ENCODE measurements at places on chromosomes 4 and X.

DNA sequence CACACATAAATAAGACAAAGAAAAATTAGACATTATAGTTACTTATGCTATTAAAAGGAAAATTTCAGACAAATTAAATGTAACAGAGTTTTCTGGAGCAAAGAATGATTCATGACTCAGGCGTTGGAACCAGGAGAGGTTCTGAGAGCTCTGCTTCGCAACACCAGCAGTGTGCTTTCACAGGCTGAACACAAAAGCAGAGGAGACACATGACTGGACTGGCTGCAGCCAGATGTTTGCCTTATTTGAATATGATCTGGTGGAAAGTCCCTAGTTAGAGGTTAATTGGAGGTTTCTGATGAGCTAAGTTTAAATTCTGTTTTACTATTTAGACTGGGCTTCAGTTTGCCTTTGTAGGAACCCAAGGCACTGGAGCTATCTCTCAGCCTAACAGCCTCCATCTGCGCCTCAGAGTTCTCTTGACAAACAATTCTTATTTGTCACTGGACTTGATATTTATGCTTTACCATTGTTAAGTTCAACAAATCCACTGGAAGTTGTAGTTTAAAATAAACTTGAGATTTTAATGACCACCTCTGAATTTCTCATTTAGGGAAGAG is 16.2 kb downstream of the BOD1L1 start:
- DNase-seq: peak; percentile 34
- peak overlapping the region; percentile 54 for H3K4me3 ChIP-seq
- H3K27ac ChIP-seq: peak overlapping the region; percentile 75
- H3K36me3 ChIP-seq: peaks cover 51% of the 10 kb centered on the region
- H3K4me1 ChIP-seq: peaks cover 29% of the 10 kb centered on the region

DNA sequence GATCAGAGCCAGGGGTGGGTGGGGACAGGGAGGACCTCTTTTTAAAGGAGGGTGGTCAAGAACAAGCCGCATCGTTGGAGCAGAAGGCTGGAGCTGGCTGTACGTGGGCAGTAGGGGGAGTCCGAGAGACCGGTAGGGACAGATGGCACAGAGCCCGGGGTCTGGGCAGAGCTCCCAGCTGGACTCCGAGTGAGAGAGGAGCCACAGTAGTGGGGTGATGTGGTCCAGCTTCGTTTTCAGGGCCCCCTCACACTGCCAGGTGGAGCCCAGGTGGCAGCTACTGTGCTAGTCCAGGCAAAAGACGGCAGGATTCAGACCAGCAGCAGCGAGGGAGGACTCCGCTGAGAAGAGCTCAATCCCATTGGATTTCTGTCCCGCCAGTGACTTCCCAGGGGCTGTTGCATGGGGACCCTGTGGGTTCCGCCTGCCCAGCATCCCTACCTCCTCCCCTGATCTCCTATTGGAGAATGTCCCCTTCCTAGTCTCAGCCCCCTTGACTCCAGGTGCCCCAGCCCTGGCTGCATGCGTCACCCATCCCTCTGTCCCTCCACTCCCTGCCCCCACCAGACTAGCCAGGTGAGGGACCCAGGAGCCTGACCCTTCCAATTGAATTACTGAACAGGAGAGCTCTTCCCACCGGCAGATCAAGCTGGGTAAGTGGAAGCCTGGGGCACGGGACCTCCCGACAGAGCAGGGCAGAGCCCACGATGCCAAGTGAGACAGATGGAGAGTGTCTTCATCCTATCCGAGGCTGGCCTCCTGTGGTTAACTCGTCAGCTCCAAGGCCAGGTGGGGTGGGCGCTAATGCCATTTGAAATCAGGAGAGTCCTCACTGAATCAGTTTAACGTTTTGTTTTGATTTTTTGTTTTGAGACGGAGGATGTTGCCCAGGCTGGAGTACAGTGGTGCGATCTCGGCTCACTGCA is 2.9 kb downstream of the ARHGAP4 start:
- peak overlapping the region; percentile 86 for H3K27ac ChIP-seq
- H3K4me1 ChIP-seq: peaks cover 61% of the 10 kb centered on the region
- peaks cover 14% of the 10 kb centered on the region for H3K36me3 ChIP-seq
- H3K27me3 ChIP-seq: no peaks in the 10 kb centered on the region

DNA sequence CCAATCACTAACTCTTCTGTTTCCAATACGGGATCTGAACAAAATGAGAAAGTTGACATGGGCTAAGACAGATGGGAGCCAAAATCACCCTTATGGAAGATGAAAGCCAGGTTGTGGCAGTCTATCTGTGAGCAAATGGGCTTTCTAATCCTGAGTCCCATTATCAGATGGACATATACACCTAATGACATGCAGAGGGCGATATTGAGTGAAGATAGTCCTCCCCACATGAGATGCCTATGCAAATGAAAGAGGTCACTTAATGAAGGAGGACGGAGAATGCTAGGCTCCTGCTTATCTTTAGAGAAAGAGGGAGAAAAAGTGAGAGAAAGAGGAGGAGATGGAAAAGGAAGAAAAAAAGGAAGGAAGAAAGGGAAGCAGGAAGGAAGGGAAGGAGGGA is 547.5 kb downstream of the NLGN4X start:
- H3K27me3 ChIP-seq: no peaks in the 10 kb centered on the region
- DNase-seq: no peak
- no peak overlapping the region for H3K27ac ChIP-seq

DNA sequence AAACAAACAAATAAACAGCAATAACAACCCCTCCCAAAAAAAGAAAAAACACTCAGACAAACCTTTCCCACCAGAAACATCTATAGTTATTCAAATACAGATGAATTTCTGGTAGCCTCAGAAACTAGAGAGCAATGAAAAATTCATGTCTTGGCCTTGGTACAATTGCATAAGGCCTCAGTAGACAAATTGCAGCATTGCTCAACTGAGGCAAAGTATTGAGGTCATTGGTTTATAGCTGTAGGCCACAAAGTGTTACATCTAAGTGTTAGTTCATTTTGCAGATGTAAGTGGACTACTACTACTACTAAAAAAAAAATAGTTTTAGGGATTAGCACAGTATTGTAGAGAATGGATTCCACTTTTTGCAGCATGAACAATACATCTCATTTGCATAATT is 2268.3 kb downstream of the ARAP2 start:
- H3K27ac ChIP-seq: no peak overlapping the region
- H3K4me1 ChIP-seq: no peaks in the 10 kb centered on the region
- no peaks in the 10 kb centered on the region for H3K27me3 ChIP-seq
- no peaks in the 10 kb centered on the region for H3K36me3 ChIP-seq
- DNase-seq: no peak
- H3K4me3 ChIP-seq: no peak overlapping the region
